ENCODE measurements at places on chromosomes 12 and 14.

DNA sequence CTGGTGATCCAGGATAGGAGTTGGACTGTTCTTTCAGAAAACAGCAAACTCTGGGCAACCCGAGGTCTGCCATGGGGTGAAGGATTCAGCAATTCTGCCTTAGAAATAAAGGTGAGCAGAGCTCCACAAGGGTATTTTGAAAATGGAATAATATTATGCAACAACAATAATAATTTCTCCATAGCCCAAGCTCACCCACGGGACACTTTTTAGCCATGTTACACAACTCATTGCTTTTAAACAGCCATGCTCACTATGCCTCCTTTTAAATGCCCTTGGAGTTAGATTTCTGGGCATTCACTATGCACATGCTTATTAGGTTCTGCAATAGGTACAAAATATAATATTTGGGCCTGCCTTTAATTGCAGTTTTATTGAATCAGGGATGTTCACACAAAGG is 37.2 kb downstream of the SLC35F4 start:
- DNase-seq = no peak

- no peak for DNase-seq
Measured at GRCh38 chr12:19852100-19852855, 413.0 kb downstream of the AEBP2 start.

DNA sequence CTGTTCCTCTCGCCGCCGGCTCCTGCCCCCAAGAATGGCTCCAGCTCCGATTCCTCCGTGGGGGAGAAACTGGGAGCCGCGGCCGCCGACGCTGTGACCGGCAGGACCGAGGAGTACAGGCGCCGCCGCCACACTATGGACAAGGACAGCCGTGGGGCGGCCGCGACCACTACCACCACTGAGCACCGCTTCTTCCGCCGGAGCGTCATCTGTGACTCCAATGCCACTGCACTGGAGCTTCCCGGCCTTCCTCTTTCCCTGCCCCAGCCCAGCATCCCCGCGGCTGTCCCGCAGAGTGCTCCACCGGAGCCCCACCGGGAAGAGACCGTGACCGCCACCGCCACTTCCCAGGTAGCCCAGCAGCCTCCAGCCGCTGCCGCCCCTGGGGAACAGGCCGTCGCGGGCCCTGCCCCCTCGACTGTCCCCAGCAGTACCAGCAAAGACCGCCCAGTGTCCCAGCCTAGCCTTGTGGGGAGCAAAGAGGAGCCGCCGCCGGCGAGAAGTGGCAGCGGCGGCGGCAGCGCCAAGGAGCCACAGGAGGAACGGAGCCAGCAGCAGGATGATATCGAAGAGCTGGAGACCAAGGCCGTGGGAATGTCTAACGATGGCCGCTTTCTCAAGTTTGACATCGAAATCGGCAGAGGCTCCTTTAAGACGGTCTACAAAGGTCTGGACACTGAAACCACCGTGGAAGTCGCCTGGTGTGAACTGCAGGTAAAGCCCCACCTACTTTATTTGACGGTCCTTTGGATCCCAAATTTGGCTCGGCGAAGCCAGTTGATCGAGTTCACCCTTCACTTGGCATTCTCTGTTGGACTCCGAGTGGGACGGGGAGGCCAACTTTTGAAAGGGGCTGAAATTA is 1.5 kb downstream of the WNK1 start:
- peak; percentile 38 for DNase-seq

GRCh38 chr12:42725809-42726208 is 136.3 kb upstream of the PRICKLE1 start:
- no peak for DNase-seq

- DNase-seq = no peak
Measured at GRCh38 chr12:64029013-64029857, 184.7 kb downstream of the SRGAP1 start.

DNA sequence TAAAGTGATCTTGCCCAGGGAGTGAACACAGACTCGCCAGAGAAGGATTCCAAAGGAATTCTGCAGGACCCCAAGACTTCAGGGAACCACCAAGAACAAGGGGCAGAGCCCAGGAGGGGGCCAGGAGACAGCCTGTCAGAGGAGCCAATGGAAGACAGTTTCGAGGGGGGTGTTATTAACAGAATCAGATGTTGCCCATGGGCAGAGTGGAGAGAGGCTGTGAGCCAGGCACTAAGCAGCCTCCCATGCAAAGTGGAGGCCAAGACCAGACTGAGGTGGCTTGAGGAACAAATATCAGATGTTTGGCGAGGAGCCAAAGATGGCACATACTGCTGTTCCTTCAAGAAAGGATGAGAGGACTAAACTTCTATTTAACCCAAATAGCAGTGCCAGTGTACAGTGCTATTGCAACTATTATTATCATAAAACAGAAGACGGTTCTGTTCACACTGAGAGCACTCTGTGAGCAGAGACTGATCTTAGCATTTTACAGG is 12.6 kb downstream of the APPL2 start:
- DNase-seq = no peak

GRCh38 chr14:71212683-71213107 is 305.4 kb downstream of the PCNX1 start:
- DNase-seq = peak; percentile 43

DNA sequence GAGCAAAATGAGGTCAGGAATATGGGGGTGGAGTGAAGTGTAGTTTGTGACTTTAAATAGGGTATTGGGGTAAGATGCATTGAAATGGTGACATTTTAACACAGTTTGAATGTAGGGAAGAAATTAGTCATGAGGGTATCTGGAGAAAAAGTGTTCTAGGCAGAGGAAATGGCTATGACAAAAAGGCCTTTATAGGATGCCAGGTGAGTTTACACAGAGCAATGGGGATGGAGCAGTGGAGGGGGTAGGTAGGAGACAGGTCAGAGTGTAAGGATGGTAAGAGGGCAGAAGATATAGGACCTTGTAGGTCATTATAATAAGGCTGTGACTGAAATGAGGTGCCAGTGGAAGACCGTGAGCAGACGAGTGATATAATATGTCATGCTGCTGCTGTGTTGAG is 30.4 kb downstream of the HEATR5A start:
- DNase-seq = no peak

- no peak for DNase-seq
Measured at GRCh38 chr14:102965971-102966655, 43.6 kb downstream of the AMN start.

DNA sequence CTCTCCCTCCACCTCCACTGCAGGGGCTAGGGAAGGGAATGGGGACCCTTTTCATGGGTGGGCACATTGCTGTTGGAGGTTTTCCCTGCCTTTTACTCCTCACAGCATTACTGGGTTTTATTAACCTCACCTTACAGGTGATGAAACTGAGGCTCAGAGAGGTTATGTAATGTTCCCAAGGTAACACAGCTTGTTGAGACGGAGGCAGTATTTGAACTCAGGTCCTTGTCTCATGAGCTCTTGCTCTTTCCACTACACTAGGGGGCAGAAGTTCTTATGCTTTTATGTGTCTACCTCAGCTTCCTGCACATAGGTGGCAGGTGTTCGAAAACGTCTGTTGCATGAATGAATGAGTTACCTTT is 11.7 kb downstream of the CISTR start:
- DNase-seq = no peak

DNA sequence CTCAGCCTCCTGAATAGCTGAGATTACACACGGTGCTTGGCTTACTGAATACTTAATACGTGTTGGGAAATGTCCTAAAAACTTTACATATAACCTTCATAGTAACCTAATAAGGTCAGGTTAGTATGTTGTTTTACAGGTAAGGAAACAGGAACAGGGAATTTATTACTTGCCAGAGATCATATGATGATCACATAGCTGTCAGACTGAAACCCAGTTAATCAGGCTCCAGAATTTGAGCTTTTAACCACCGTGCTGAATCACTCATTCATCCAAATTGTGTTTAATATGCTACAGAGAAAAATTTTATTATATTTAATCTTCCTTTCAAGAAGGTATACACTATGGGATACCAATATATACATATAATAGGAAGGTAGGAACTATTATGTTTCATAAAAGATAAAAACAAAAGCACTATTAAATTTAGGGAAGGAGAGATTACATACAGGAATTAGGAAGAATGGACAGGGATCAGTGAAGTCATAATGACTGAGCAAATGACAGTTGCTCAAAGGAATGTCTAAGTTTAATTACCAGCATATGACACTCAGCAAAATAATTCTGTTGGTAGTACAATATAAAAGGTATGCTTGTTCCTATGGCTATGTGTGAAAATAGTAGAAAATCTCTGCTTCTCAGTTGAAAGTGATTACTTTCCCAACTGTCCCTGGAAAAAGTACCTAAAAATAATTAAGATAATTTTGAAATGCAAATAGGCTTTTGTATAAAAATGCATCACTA is 59.3 kb downstream of the HEATR5A start:
- no peak for DNase-seq

- DNase-seq = no peak
Measured at GRCh38 chr12:14225064-14225463, 140.4 kb upstream of the ATF7IP start.

DNA sequence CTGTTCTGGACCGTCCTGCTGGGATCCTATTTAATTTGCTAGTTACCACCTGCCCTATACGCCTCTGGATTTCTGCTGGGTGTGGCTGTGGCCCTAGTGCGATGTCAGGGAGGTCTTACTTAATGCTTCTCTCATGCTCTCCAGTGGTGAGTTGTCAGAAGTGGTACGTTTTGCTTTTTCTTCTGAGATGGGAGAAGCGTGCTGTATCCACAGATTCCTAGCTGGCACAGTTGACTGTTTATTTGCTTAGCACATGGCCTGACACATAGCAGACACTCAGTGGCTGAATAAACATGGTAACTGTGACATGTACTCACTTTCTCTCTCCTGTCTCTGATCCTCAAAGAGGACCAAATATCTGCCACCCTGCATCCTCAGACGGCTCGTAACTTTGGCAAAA is 107.3 kb downstream of the CACNA1C start:
- peak; percentile 45 for DNase-seq

- no peak for DNase-seq
Measured at GRCh38 chr12:65642061-65642661, 182.1 kb upstream of the HMGA2 start.

- DNase-seq = no peak
Measured at GRCh38 chr14:80586131-80586530, 355.4 kb downstream of the CEP128 start.

GRCh38 chr14:106738075-106738474 is 1211.7 kb downstream of the TMEM121 start:
- DNase-seq = no peak

DNA sequence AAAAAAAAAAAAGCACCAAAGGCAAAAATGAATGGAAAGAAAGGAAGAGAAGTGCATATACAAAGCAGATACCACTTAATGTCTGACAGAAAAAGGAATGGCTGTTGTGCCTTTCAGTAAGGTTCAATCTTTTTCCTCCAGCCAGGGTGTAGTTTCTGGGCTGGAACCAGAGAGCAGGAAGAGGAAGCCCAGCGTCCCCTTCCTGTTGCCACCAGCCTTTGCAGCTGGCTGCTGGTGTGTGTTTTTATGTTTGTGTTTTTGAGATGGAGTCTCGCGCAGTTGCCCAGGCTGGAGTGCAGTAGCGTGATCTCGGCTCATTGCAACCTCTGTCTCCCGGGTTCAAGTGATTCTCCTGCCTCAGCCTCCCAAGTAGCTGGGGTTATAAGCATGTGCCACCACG is 64.6 kb upstream of the LTA4H start:
- DNase-seq = no peak

DNA sequence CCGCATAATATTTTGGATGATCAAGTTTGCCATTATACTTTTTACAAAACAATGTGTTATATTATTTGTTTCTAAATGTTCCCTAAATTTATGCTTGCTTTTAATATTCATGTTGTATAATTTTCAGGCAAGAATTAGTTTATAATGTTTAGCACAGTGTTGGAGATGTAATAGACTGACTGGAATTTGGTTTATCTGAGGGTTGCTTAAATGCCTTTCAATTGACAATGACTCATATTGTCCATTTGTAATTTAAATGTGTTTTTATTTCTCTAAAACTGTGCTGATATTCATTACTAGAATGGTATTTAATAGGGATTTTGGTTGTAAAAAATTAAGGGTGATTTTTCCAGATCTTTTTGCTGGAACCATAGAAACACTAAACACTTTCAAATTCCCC is 788.4 kb downstream of the SLC6A15 start:
- DNase-seq = no peak

GRCh38 chr14:103140316-103141109 is 17.3 kb downstream of the TNFAIP2 start:
- no peak for DNase-seq

- no peak for DNase-seq
Measured at GRCh38 chr14:24123424-24124417, 6.7 kb upstream of the FITM1 start.

GRCh38 chr12:45409966-45410365 is 194.1 kb downstream of the ANO6 start:
- peak; percentile 53 for DNase-seq

DNA sequence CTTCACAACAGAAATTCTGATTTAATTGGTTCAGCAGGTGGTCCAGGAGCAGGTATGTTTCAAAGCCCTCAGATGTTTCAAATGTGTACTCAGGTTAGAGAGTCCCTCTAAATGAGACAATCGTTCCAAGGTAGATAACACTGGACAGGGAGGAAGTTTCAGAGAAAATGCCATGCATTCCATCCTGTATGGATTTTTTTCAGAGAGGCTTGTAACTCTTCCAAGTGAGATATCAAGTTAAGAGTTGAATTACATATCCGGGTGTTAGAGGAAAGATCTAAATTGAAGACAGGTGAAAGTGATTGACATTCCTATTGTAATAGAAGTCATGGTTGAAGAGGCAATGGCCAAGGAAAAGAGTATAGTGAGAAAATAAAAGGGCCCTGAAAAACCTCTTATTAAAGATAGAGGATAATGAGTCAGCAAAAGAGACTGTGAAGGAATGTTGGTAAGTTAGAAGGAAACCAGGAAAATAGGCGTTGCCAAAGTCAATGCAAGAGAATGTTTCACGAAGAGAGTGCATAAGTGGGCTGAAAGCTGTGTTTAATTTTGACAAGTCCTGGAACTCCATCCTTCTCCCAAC is 105.8 kb downstream of the BMP4 start:
- no peak for DNase-seq

DNA sequence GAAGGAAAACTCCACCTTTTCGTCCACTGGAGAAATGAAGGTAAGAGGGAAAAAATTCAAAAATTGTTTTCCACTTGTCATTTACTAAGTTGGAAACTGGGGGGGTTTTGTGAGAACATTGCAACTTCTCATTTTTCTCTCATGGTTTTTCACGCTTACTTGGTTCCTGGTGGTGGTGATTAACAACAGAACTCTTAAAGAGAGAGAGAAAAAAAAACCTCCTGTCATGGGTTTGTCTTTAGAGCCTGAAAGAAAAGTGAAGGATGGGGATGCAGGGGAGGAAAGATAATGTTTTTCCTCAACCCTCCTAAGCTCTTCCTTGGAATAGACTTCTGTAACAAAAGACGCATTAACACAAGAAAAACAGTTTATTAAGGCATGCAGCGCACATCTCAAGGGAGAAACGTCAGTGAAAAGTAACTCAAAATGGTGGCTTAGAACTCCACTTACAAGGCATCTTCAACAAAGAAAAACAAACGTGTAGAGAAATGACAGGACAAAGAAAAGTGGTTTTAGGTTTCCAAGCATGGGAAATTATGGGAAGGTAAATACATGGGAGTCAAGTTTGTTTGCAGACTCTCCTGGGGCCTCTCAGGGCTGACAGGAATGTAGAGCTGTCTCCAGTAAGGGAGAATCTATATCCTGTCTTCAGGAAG is 81.9 kb upstream of the ATF7IP start:
- no peak for DNase-seq

- DNase-seq = peak; percentile 65
Measured at GRCh38 chr12:54300732-54301427, at the start of gene NFE2. Gene NFE2 (minus strand): TSS chr12:54301015. CDS start chr12:54295248, 5,767 bp downstream.
